ENCODE measurements at places on chromosomes 4 and X. TPM values are rescaled to one million over a fixed set of nuclear protein-coding genes. Genes with fewer than 3 reads are reported as not detected.

DNA sequence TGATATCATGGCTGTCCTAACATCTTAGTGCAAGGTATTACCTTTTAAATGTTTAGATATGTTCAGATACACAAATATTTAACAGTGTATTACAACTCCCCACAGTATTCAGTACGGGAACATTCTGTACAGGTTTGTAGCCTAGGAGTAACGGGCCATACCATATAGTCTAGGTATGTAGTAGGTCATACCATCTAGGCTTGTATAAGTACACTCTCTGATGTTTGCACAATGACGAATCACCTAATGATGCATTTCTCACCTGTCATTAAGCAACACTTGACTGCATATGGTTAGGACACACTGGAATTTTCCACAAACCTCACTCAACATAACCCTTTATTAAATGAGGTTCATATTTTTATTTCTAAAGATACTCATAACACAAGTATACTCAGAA, 67.7 kb downstream of the THOC2 start:
- DNase-seq, result no peak

DNA sequence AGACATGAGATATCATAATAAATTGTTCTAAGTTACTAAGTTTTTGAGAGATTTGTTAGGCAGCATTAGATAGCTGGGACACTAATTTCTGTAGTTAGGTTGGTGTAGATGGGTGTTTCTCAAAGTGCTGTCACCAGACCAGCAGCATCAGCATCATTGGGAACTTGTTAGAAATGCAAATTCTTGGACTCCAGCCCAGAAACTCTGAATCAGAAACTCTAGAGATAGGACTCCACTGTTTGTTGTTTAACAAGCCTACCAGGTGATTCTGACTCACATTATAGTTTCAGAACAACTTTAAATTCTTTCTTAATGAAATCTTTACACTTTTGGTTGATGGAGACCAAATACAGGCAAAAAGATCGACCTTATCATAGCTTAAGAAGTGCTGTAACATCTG, 173.7 kb downstream of the PABPC4L start:
- no peak for DNase-seq

DNA sequence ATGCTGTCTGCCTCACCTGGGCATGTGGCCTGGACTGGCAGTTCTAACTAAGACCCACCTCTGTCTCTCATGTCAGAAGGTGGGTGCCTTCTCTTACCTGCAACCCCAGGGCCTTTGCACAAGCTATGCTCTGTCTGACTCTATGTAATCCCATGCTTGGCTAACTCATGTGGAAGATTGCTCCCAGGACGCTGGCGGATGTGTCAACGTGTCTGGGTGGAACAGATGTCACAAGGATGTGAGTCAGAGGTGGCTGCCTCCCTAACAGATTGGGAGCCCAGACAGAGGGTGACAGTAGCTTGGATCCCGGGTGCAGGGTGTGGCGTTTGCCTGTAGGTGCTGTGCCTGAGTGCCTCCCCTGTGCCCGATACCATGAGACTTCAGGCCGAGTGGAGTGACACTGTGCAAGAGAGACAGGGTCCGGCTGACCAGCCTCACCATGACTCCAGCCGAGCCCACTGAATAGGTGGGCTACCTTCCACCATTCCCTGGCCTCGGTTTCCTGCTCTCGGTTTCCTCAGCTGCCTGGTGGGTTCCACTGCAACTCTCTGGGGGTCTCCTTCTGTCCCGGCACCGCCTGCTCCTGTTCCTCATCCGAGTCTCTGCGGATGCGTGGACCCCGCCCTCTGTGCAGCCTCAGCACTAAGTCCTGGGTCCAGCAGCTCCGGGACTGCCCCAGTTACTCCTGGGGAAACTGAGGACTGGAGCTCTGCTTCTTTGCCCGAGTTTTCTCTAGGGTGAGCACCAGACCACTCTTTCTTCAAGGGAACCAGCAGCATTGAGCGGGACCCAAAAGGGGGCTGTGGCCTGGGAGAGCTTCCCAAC, 11.0 kb downstream of the SH3BP2 start:
- no peak for DNase-seq

DNA sequence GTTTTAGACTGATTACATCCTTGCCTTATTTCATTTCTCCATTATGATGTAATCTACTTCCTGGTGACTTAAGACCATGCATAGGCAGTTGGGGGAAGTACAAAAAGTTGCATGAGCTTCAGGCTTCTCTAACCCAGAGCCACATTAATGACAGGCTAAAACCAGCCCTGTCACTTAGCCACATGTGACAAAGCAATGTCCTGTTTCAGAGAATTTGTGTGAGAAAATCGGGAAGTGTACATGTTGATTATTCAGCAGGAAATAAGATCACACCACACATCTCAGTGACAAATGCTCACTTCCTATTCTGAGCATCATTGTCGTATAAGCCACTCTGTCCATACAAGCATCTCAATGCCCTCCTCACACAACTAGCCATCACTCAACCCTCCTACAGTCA, 98.5 kb upstream of the MAGEB16 start:
- no peak for DNase-seq

- DNase-seq, result no peak
Measured at GRCh38 chr4:146522869-146523205, 1.1 kb upstream of the SLC10A7 start.

GRCh38 chr4:180571516-180572055, 1671.6 kb upstream of the TENM3 start:
- DNase-seq, result no peak

- DNase-seq, result no peak
Measured at GRCh38 chr4:136106753-136107152, 1425.5 kb downstream of the PCDH18 start.

DNA sequence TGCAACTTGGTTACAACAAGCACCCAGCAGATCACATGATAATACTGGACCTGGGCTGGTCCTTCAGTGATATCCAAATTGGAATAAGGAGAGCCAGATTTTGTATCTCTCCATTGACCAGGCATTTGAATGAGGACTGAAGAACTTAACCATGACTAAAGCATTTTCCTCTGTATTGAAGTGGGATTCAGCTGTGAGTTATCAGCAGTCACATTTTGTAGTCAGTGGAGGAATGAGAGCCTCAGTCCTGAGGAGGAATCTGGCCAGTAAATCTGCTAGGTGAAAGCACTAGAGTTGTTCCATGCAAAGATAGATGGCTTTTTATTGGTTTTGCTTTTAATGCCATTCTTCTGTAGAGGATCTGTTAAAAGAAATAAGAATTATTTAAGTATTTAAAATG, 1506.0 kb downstream of the PCDH7 start:
- DNase-seq, result no peak

DNA sequence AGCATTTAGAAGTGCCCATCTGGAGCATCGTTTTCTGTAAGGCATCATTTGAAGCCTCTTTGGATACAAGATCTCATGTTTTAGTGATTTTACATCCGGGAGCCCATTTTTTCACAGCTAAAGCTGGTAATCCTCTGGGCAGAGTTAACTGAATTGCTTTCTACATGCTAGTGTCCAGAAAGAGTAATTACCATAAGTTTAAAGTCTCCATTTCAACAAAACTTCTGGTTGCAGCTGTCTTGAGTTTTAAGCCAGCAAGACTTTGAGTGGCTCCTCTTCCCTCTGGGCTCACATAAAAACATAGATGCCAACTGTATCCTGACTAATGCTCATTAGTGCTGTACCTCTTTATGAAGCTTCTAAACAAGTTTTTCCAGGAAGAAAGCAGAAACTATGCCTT, 65.4 kb downstream of the GPRIN3 start:
- DNase-seq, result no peak

GRCh38 chr4:47498899-47499298, 13.8 kb downstream of the ATP10D start:
- no peak for DNase-seq

GRCh38 chrX:4909348-4909747, 1195.9 kb upstream of the PRKX start:
- DNase-seq, result no peak

DNA sequence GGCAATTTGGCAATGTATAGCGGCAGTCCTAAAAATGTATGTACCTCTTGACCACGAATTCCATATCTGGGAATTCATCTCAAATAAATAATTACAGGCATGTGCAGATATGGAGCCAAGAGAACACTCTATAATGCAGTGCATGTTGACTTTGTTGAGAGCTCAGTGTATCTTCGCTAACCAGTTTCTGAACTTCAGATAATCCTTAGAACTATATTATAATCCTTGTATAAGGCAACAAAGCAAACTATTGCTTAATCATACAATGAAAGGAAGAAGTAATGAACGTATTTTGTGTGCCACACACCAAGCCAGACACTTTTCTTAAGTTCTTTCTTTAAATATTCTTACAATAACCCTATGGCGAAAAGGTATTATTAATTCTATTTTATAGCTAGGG, 168.5 kb downstream of the SMIM20 start:
- DNase-seq, result no peak

DNA sequence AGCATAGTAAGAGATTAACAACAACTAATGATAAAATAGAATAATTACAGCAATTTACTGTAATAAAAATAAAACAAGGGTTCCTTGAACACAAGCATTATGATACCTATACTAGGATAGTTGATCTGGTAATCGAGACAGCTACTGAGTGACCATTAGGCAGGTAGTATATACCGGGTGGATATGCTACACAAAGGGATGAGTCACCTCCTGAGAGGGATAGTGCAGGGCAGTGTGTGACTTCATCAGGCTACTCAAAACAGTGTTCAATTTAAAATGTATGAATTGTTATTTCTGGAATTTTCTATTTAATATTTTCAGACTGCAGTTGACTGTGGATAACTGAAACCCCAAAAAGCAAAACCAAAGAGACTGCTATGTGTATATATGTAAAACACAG, 9.7 kb upstream of the ANTXR2 start:
- DNase-seq, result no peak

DNA sequence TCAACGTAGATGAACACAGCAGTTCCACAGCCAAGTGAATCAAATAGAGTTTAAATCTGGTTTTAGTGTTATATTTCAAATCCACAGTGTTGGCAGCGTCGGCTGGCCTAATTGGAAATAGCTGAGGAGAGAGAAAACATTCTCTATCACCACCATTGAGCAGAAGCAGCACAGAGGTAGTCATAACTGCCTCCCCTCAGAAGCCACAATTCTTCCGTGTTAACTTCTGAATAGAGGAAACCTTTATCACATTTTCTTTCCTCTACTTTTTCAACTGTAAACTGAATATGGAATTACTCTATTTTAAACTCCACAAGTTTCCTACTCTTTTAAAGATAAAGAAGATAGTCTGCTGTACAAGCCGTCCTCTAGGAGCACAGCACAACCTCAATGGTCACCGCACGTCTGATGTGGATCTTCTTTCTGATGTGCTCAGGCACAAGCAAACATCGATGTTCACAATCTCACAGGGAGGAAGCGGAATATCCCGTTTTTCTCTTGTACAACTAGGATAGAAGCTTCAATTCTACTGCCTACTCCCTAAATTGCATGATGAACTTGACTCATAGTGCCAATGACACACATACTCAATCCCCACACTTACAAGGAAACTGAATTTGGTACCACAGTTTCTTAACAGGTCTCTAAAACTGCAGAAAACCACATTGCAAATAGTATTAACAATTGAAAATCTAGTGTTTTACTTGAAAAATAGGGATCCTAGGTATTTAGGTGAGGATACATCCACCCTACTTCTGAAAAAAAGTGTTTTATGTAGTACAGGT, 217.8 kb upstream of the ETNPPL start:
- DNase-seq, result no peak

GRCh38 chr4:185786422-185786821, 25.6 kb downstream of the SORBS2 start:
- no peak for DNase-seq

DNA sequence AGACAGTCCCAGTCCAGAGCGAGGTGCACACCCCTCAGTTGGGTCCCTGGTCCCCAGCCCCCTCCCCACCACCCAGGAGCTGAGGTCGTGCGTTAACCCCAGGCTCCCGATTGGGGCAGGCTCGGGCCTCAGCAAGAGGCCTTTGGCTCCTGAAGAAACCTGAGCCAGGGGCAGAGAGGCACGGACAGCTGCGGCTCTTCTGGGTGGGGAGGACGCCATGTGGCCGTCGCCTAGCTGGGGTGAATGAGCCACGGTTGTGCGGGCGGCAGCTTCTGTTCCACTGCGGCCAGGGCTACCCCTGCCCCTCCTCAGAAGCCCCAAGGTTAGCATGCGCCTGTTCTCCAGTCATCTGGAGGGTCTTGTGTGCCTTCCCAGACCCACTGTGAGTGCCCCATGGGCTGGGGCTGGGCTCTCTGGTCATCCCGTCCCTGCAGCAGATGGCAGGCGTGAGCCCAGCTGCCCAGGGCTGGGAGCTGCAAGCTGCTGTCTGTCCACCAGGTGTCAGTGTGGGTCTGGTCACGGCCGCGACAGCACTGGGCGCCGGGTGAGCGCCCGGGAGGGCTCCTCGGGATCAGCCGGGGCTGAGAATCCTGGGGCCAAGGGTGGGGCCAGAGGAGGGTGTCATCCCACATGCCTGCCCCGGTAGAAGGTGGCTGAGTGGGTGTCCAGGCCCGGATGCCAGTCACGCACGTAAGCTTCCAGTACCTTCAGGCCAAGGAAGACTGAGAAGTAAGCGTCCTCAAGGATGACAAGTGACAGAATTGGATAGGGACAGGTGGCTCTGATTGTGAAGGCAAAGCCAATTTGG, 21.9 kb downstream of the ATP2B3 start:
- DNase-seq, result no peak

GRCh38 chrX:135977611-135978010, 3.8 kb upstream of the MMGT1 start:
- no peak for DNase-seq

- no peak for DNase-seq
Measured at GRCh38 chr4:146029147-146029546, 90.5 kb upstream of the ZNF827 start.

- no peak for DNase-seq
Measured at GRCh38 chr4:82770607-82771006, 28.0 kb downstream of the SCD5 start.

- DNase-seq, result no peak
Measured at GRCh38 chrX:19798423-19798822, 89.0 kb downstream of the SH3KBP1 start.

- no peak for DNase-seq
Measured at GRCh38 chrX:56733459-56734046, 4.5 kb downstream of the NBDY start.

DUSP9 gene
- polyA plus RNA-seq, result 0.15 TPM

SCML2 gene
- 6.1 TPM for polyA plus RNA-seq

FATE1 gene
- polyA plus RNA-seq, result 1.2 TPM

UVSSA gene
- 8.6 TPM for polyA plus RNA-seq

STOX2 gene
- 5.4 TPM for polyA plus RNA-seq

IBSP gene
- not detected for polyA plus RNA-seq

DDIT4L gene
- 12.5 TPM for polyA plus RNA-seq

F8A1 gene
- 8.1 TPM for polyA plus RNA-seq

CORIN gene
- polyA plus RNA-seq, result 1.4 TPM

F11 gene
- polyA plus RNA-seq, result not detected

Measured in forelimb muscle (tissue), 1 donor.